ENCODE measurements at places on chromosomes 5 and 9.

DNA sequence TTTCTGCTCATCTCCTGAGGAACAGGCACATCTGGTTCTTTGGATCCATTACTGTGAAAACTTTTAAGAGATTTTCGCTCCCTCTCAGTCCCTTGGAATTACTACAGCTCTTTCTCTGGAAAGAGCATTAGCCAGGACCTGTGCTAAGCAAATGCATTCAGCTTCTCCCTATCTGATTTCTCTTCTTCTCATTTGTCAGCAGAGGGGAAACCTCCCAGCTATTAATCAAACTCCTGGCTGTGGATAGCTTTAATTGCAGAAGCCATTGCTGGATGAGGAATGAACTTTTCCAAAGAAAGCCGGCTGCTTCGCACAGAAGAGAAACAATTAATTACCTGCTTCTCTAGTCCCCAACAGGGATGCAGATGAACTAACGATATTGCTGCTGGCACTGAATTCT lies 37.9 kb downstream of the TLR4 start:
- no peak for DNase-seq

GRCh38 chr9:27337833-27338526 lies 41.0 kb upstream of the EQTN start:
- no peak for DNase-seq

- DNase-seq, result no peak
These were observed 724 bp downstream of the NDUFS6 start for GRCh38 chr5:1801967-1802295.

GRCh38 chr5:86536396-86536795 lies 81.3 kb upstream of the COX7C start:
- DNase-seq, result no peak

DNA sequence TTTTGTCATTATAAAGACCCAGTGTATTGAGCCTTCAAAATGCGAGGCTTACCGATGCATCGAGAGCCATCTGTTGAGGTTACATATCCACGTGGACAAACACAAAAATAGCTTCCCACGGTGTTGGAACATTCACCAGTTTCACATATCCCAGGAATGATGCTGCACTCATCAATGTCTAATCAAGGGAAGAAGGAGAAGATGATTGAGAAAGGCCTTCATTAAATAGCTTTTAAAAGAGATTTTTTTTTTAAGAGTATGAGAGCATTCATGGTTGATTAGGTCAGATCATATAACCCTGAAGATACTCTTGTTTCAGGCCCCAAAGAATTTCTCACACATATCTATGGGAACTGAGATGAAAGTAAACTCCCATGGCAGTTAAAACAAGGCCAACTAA lies 129.4 kb downstream of the FBN2 start:
- no peak for DNase-seq

- no peak for DNase-seq
These were observed 118.2 kb upstream of the HMHB1 start for GRCh38 chr5:143693651-143694252.

DNA sequence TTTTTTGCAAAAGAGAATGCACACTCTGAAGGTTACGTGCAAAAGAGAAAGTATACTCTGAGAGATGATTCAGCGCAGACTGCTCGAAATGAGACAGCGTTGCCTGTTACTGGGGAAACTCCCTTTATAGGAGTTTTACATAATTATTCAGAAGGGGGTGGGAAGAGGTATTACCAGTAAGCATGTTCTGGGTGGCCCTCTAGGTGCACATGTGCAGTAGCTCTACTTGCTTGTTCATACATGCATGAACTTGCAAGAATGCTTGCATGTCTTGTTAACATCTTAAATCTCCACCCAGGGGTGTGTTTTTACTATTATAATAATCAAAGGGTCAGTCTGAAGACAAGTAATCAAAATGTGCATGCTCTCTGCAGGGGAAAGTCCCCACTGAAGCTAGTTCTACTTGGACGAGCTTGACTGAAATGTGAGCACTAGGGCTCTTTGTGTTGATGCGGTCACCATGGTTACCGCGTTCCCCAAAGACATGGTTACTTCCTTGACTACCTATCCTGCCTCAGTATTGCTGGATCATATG lies 75.5 kb downstream of the SGCD start:
- no peak for DNase-seq

DNA sequence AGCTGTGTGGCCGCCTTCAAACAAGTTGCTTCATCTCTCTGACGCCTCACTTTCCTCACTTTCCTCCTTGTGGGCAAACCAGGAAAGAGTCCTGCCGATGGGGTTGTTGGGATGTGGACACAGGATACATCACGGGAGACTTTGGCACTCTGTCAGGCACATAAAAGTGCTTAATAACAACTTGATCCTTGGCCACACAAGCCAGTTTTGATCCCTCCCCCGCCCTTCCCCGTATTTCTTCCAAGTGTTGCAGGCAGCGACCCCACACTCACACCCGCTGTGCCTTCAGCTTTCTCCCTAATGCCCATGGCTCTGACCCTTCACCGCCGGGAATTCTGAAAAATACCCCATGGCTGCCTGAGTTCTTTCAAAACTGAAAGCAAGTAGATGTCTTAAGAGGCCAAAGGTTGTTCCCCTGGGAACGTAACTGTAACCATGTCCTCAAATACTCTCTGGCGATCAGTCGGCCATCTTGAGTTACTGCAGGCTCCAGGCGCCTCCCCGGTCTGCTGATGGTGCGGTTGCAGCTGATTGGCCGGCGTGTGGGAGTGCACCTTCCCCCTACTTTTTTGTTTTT lies 59.8 kb downstream of the ARHGEF37 start:
- DNase-seq, result no peak

GRCh38 chr9:121675969-121676822 lies 24.8 kb downstream of the DAB2IP start:
- no peak for DNase-seq

All from NCI-H446 (cell line).